ENCODE measurements at places on chromosomes 3 and 15.

DNA sequence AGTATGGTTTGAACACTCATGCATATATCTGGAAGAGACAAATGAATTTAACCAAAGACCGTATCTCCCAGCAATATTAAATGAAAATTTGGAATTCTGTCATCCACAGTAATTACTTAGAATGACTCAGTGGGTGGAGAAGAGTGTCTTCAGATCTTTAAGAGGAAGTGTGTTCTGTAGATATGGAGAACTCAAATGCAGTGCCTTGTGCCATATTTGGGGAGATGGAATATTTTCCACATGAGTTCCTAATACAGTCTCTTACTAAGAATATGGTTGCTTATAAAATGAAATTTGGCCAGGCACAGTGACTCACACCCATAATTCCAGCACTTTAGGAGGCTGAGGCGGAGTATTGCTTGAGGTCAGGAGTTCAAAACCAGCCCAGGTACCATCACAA is 40.5 kb downstream of the ANO10 start:
- DNase-seq, result no peak

DNA sequence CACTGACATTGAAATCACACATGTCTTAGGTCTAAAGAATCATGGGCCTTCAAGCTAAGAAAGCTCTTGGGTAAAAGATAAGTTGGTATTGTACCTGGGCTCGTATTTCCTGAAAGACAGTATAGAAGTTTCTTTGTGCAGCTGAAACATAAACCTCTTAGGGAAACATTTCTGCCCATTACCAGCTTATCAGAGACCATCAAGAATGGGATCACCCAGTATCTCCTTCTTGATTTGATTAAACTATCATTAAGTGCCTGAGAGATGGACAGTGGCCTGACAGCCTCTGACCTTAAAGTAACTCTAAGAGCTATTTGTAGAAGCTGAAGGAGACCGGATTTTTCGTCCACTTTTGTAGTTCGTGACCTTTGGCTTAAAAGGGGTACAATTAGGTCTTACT is 265.3 kb downstream of the ERC2 start:
- no peak for DNase-seq

DNA sequence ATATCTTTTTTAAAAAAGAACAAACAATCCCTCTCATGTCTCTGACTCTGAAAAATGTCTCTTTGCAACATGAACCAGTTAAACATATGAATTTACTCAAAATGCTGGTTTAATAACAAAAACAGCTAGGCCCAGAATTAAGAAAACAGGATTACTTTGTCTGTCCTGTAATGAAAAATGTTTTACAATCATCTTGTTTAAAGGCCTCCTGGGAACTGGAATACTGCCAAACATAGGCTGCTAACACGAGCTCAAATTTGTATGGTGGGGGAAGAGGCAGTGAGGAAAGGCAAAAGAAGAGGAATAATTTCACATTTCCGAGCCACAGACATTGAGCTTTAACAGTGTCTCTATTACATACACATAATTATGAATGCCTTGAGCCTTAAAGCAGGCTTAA is 61.7 kb upstream of the PPIB start:
- DNase-seq, result peak; percentile 92

GRCh38 chr3:139935866-139936817 is 1.2 kb downstream of the CLSTN2 start:
- peak; percentile 39 for DNase-seq

DNA sequence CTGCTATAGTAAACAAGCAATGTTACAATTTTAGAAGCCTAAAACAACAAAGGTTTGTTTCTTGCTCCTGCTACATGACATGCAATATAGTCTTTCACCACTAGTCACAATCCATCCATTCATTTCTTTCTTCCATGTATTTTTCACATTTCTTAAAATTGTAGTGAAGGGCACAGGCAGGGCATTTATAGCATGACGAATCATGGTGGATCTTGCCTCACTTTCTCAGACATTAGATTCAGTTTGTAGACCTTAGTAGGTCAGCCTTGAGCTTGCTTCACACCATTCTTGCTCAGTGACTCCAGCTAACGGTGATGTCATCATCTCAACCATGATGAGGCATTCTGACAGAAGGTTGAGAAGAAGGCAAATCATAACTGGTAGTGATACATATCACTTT is 546.8 kb downstream of the TBL1XR1 start:
- DNase-seq, result no peak

DNA sequence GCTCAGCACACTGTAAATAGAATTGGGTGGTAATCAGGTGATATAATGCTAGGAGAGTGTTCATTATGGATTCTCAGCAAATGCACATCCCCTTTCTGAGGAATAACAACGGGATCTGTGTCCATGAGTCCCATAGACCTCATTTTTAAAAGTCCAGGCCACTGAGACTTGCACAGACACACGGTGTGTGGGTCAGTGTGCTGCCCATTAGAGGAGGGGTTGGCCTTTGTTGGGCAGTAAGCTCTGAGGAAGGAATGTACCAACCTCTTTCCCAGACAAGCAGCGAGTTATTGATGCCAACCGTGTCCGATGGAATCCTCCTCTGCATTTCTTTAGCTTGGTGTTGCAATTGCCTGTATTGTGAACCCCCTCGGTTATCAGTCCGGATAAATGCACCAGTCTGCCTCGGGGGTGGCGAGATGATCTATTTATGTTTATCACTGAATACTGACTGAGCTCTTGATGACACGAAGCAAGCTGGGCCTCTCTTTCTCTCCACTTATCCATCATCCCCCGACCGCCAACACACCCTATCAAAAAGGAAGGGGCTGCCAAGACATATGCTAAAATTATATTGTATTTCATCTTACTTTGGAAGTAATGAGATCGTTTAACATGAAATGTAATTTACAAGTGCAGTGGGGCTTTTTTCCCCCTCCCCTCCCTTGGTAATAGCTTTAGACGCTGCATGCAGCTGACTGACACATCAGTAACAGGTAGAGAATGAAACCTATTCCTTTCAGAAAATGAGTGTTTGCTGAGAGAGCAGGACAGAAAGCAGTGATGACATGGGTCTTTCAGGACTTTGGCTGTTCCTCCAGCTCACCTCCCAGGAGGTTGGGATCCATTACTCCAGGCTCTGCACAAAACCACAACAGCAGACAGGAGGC is 126.6 kb upstream of the ST8SIA2 start:
- no peak for DNase-seq

GRCh38 chr3:102038477-102039142 is 189.3 kb downstream of the NFKBIZ start:
- peak; percentile 82 for DNase-seq

- no peak for DNase-seq
These were observed 42.7 kb downstream of the HES1 start for GRCh38 chr3:194178669-194179068.

GRCh38 chr15:90586948-90587347 is 57.2 kb downstream of the CRTC3 start:
- no peak for DNase-seq

- DNase-seq, result no peak
These were observed 1.3 kb upstream of the ZXDC start for GRCh38 chr3:126477061-126477380.

GRCh38 chr15:78479650-78480049 is 27.7 kb upstream of the HYKK start:
- no peak for DNase-seq

DNA sequence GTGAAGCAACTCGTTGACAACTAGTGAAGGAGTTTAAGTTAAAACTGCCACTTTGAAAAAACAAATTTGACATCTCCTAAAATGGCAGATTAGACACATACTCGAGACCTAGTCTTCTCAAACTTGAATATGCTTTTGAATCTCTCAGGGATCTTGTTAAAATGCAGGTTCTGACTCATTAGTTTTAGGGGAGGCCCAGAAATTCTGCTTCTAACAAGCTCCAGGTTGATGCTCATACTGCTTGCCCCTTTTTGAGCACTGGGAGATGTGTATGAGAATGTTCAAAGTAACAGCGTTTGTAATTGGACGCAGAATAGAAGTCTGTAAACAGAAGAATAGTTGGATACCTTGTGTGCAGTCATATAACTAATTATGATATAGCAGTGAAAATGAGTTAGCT is 1.6 kb downstream of the C3orf38 start:
- DNase-seq, result no peak

- DNase-seq, result no peak
These were observed 14.1 kb downstream of the LACTB start for GRCh38 chr15:63135804-63136203.

- DNase-seq, result peak; percentile 49
These were observed 21.9 kb downstream of the HCN4 start for GRCh38 chr15:73346735-73347312.

DNA sequence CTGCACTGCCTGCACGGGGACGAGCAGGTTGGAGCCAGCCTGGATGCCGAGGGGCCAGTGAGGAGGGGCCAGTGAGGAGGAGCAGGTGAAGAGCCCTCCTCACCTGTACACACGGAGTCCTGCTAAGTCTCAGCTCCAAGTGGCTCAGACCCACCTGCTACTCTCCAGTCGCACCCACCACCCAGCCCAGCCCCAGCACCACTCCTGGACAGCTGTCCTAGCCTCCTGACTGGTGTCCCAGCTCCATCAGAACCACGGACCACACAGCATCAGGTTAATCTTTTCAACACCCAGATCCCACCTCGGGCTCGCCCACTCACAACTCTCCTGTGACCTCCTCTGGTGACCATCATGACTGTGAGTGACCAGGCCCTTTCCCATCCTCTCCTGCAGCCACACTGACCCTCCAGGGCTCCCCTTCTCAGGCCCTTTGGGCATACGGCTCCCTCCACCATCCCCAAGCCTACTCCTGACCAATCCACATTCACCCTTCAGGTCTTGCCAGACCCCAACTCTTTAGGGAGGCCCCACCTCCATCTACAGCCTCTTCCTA is 13.8 kb downstream of the EFCC1 start:
- DNase-seq, result no peak

- DNase-seq, result no peak
These were observed 178.6 kb upstream of the BHLHE40 start for GRCh38 chr3:4800595-4800994.

DNA sequence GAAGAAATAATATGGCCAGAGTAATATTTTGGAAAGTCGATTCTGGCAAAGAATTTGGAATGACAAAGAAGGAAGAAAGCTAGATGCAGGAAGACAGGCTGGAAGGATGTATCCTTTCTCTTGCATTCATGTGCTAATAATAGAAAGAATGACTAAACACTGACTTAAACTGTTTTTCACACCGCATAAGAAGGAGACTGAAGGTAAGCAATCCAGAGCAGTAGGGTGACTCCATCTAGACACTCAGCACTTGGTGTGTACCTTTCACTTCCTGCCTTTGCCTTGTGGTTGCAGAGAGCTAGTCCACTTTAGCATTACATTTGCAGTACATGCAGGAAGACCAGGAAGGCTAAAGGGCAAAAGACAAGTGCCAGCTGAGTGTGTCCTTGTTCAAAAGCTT is 234.6 kb downstream of the RBMS3 start:
- DNase-seq, result no peak

Data from A673 (cell line).